ENCODE measurements at places on chromosomes 12 and 14.

DNA sequence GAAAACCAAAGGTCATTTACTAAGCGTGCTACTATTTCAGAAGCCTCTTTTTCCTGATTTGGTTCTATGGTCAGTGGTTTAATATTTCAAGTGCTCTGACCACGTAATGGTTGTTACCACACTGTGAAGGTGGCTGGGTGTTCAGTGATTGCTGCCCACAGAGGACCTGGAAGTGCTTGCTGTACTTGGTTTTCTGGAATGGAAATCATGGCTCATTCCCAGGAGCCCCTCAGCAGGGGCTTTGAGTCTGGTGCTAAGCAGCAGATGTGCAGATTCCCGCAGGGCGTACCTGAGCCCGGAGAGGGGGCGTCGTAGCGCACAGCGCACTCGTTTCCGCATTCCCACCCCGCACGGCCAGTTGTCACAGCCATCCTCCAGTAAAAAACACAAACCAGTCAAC lies 50.5 kb downstream of the TRAF3 start:
- no peak for DNase-seq

GRCh38 chr12:89836026-89836425 lies 127.4 kb upstream of the ATP2B1 start:
- DNase-seq, result no peak

- DNase-seq, result no peak
These were observed 15.2 kb upstream of the FAM234B start for GRCh38 chr12:13028825-13029570.

GRCh38 chr12:7073946-7074345 lies 13.4 kb downstream of the C1S start:
- no peak for DNase-seq

- DNase-seq, result no peak
These were observed 5.2 kb downstream of the ANO4 start for GRCh38 chr12:100799770-100800169.

DNA sequence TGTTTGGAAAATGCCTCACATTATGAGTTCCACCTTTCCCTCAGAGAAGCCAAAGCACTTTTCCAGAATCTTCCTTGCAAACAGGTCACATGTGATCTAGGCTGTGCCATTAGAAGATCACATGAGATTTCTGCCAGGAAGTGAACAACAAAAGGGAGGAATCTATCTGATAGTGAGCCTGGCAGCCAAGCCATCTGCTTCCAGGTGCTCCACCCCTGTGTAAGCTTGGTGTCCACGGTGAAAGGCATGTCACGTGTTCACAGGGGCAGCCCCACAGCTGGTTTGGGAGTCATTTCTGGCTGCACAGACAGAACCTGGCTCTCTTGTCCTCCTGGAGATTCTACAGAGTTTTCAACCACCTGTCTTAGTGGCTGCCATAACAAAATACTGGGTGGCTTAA lies 3.5 kb upstream of the KSR2 start:
- DNase-seq, result peak; percentile 27

- DNase-seq, result no peak
These were observed 473.1 kb downstream of the ETNK1 start for GRCh38 chr12:23098110-23098509.

GRCh38 chr12:111287125-111287900 lies 81.6 kb downstream of the PHETA1 start:
- no peak for DNase-seq

DNA sequence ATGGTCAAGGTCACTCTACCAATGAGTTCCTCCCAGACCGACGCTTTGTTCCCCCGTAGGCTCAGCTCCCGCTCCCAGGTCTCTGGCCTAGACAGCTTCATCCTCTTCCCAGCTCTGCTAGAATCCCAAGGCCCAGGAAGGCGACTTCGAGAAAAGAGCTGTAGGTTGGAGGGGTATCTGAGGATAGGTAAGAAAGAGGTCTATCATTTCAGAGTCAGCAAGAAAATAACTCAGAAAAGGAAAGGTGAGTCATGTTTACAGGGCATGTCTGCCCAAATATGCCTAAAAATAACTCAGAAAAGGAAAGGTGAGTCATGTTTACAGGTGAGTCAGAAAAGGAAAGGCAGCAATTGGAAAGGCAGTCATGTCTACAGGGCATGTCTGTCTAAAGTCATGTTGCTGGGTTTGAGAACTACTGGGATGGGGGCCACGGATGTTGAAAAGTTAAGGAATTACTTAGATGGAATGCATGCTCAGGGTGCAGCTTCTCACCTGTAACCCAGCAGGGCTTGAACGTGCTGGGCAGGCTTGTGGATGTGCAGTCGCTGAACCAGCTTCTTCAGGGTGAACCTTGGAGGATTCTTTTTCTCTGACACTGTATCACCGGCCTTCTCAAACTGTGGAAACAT lies 12.2 kb downstream of the TEP1 start:
- DNase-seq, result no peak

- peak; percentile 65 for DNase-seq
These were observed 46.3 kb upstream of the BCL11B start for GRCh38 chr14:99318091-99318958.

DNA sequence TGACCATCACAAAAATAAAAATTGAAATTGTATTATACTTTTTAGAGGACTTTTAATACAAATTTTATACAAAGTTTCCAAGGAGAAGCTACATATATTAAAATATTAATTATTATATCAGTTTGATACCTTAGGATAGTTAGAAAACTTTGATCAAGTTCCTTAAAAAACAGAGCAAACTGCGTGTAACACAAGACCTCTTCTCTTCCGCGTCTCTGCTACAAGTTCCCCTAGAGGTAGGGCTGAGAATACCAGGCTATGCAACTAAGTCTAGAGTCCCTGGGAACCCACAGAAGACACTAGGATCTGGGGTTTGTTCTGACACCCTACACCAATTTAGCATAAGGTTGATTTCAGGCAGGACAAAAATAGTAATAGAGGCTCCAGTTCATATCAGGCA lies 319.0 kb downstream of the FOXG1 start:
- DNase-seq, result no peak

DNA sequence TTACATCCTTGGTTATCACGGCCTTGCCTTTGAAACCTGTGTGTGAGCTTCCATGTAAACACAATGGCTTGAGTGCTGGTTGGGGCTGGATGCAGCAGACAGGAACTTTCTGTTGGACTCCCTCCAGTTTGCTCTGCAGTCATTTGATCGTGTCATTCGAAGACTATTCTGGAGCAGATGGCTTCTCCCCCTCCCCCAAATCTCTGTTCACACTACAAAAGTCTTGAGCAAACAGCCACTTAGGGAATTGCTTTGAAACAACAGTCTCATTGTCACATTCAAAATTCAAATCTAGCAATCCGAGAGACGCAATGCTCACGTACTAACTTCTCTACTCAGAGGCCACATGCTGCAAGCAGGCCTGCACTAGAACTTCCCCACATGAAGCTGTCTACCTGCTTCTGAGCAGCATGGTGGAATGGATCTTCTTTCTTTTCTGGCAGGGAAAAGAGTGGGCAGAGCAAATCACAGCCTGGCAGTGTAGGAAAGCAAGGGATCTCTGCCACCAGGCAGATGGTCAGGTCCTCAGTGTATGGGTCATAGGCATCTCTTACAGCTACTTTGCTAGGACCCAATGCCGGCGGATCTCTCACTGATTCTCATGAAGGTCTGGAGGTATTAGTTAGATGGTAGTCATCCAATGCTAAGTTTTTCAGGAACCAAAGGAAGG lies 214.2 kb downstream of the PPM1H start:
- no peak for DNase-seq

- no peak for DNase-seq
These were observed 11.3 kb upstream of the PRIMA1 start for GRCh38 chr14:93799617-93799988.

- no peak for DNase-seq
These were observed 36.2 kb upstream of the NUDT4 start for GRCh38 chr12:93341409-93342049.

GRCh38 chr14:54919330-54919729 lies 16.7 kb upstream of the GCH1 start:
- no peak for DNase-seq

DNA sequence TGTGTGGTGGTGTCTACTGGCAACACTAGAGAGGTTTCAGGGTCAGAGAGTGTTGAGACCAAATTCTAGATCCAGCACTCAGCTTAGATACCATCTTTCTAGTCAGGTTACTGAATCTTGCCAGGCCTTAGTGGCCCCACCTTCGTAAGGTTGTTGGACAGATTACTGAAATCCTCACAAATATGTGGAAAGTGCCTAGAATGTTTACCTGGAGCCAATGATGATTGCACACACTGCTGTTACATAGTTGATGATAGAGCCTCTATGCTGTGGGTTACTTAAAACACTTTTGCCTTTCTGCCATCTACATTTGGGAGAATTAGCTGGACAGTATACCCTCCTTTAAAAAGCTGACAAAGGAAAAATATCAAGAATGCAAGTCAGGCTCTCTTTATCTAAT lies 33.2 kb downstream of the SRGAP1 start:
- no peak for DNase-seq

DNA sequence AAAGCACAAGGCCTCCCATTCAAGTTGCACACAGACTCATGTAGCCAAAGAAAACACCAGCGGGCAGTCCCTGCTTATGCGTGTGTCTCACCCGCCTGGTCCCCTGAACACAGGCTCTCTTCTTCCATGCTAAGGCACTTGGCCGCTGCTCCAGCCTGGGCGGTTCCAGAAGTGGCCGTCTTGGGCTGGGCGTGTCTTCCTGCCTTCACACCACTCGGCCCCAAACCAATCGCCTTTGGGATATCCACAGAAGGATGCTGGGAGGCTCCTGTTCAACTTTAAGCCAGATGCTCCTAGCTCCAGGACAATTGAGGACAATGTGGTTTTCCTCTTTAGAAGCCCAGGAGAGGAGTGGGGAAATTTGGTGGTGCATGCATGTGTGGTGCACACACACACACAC lies 2.2 kb downstream of the SCARB1 start:
- peak; percentile 53 for DNase-seq

DNA sequence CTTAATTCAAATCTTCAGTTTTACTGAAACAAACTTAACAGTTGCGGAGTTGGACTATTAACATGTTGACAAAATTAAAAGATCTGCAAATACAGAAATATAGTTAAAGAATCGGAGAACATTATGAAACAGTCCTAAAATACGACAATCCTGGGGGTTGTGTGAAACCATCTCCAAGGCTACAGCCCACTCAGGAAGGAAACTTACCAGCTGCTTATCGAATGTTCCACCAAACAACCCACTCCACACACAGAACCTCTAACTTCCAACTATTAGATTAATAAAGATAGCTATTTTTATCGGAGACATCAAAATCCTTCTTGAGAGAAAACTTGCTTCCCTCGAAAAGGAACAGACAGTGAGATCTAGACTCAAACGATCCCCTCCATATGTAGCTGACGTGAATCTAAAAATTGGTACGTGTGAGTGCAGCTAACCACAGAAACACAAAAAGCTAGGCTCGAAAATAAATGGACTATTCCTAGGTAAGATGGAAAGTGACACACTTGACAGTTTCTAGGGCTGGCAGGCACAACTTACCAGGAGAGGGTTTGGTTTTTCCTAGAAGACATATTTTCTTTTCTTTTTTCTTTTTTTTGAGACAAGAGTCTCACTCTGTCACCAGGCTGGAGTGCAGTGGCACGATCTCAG lies 12.9 kb downstream of the VPS37B start:
- DNase-seq, result no peak

- DNase-seq, result peak; percentile 31
These were observed 355.0 kb downstream of the SNAPC1 start for GRCh38 chr14:62117010-62117750.

DNA sequence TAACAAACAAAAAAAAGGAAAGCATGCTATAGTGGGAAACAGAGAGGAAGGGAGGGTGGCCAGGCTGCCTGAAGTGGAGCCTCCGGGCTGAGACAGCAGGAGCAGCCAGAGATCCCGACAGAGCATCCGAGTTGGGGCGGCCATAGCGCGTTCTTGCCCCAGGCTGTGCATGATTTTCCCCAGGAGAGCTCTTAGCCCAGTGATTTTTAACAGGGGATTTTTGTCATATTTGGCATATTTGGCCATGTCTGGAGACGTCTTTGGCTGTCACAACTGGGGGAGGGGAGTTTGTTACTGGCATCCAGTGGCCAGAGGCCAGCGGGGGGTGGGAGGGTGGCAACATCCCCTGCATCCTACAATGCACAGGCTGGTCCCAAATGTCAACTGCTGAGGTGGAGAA lies 23.6 kb downstream of the BDKRB1 start:
- DNase-seq, result no peak

- no peak for DNase-seq
These were observed 8.0 kb downstream of the KRR1 start for GRCh38 chr12:75503459-75503858.

- no peak for DNase-seq
These were observed 4.8 kb downstream of the ASCL4 start for GRCh38 chr12:107779077-107779831.

DNA sequence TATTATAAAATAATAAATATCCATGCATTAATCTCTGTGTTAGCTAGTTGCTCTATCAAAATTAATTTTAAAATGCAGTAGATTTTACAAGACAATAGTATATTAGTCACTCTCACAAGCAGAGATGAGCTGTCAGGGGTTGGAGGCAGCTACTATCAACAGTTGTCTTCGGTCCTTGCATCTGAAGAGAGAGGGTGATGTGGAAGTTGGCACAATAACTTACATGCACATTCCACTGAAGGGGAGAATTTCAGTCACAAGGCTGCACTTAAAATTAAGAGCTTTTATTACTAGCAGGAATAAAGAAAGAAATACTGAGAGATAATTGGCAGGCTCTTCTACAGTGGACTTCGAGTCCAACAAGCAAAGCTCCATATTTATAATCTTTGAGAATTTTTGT lies 166.9 kb upstream of the DCN start:
- no peak for DNase-seq

- DNase-seq, result no peak
These were observed 1.0 kb upstream of the KDM2B start for GRCh38 chr12:121581686-121582429.

- no peak for DNase-seq
These were observed 42.6 kb downstream of the ACTN1 start for GRCh38 chr14:68936476-68936875.

GRCh38 chr14:26382901-26383685 lies 214.7 kb downstream of the NOVA1 start:
- DNase-seq, result no peak

- DNase-seq, result no peak
These were observed 18.7 kb downstream of the CABP1 start for GRCh38 chr12:120659151-120659525.

DNA sequence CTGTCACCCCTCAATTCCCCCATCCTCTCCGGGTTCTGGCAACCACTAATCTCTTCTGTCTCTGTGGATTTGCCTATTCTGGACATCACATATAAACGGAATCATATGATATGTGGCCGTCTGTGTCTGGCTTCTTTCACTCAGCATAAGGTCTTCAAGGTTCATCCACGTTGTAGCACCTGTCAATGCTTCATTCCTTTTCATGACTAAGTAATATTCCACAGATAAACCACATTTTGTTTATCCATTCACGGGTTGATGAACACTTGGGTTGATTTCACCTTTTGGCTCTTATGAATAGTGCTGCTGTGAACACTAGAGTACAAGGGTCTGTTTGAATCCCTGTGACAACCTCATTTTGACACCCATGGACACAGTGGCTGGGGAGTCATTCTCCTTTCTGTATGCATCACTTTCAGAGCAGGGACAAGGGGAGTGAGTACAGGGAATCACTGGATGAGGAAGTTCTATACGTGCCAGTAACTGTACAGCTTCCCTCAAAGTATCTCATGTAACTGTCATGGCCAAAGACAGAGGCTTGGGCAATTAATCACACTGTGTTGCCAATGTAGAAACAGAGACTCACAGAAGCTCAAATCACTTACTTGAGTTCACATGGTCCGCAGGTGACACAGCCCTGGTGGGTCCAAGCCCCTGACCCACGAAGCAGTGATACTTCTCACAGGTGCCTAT lies 10.9 kb upstream of the TESC start:
- DNase-seq, result no peak
